Heart right ventricle (tissue), 16 donors: ENCODE measurements at places on chromosomes 12 and 14. TPM values are rescaled to one million over a fixed set of nuclear protein-coding genes. Genes with fewer than 3 reads are reported as not detected.
A peak's percentile ranks its signal among the peaks of the same experiment; 100 is the strongest.

Gene TGFB3
- total RNA-seq = 21.4 TPM

Gene LDHB
- total RNA-seq = 2,603 TPM

Gene BDKRB1
- not detected for total RNA-seq

Gene ESRRB
- total RNA-seq = 3.4 TPM

Gene PPFIA2
- 0.35 TPM for total RNA-seq

- H3K4me1 ChIP-seq = no peaks in the 10 kb centered on the region
- H3K4me3 ChIP-seq = no peak overlapping the region
- no peak for DNase-seq
- H3K27me3 ChIP-seq = no peaks in the 10 kb centered on the region
These were observed 1154.6 kb downstream of the GALC start for GRCh38 chr14:86838363-86838762.

- DNase-seq = no peak
- peak overlapping the region; percentile 89 for H3K27ac ChIP-seq
- peaks cover 83% of the 10 kb centered on the region for H3K4me1 ChIP-seq
- H3K36me3 ChIP-seq = no peaks in the 10 kb centered on the region
- no peaks in the 10 kb centered on the region for H3K27me3 ChIP-seq
These were observed 4.0 kb downstream of the VPS37B start for GRCh38 chr12:122891661-122892525.

- peak overlapping the region; percentile 40 for H3K27ac ChIP-seq
- no peaks in the 10 kb centered on the region for H3K36me3 ChIP-seq
- H3K4me1 ChIP-seq = peaks cover 35% of the 10 kb centered on the region
- peak; percentile 78 for DNase-seq
These were observed 91.1 kb downstream of the IRF2BPL start for GRCh38 chr14:76937181-76938091.

DNA sequence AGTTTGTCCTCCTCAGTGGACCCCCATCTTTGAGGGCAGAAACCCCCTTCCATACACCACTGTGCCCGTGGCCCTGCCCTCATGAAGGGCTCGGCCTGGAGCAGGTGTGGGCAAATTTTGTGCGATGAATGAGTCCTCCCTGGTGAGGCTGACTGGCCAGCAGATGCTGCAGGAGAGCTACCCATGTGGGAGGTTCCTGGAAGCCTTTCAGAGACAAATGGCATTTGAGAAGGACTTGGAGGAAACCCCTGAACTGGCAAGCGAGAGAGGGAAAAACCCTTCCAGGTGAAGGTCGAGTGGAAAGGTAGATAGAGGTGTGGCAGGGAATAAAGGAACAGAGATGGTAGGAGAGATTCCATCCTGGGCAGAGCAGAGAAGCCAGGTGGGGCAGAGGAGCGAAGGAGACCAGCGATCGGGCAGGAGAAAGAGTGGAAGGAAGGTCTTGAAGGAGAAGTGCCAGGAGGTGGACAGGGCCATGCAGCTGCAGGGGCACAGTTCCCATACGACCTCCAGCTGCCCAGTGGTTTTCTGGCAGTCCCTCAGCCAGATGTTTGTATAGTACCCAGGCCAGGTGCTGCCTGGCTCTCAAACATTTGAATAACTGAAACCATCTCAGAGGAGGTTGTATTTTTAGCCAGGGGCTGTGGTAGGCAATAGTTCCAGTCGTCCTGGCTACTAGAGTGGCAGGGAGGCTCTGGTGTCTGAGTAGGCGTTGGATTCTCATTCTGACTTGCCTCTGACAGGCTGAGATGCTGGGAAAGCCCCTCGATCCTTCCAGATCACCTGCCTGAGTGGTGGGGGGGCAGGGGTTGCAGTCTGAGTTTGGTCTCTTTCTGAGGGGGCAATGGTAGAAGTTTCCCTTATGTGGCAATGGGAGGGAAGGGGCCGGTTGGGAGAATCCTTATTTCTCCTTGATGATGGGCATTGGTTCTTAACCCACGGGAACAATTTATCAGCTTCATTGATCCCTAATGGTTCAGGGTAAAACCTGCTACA lies 40.1 kb downstream of the FBXL14 start:
- DNase-seq = no peak
- H3K4me1 ChIP-seq = no peaks in the 10 kb centered on the region

GRCh38 chr12:68375756-68376695 lies 43.9 kb upstream of the MDM1 start:
- no peak overlapping the region for H3K27ac ChIP-seq
- peaks cover 16% of the 10 kb centered on the region for H3K4me1 ChIP-seq
- DNase-seq = no peak
- H3K36me3 ChIP-seq = no peaks in the 10 kb centered on the region
- H3K27me3 ChIP-seq = no peaks in the 10 kb centered on the region

DNA sequence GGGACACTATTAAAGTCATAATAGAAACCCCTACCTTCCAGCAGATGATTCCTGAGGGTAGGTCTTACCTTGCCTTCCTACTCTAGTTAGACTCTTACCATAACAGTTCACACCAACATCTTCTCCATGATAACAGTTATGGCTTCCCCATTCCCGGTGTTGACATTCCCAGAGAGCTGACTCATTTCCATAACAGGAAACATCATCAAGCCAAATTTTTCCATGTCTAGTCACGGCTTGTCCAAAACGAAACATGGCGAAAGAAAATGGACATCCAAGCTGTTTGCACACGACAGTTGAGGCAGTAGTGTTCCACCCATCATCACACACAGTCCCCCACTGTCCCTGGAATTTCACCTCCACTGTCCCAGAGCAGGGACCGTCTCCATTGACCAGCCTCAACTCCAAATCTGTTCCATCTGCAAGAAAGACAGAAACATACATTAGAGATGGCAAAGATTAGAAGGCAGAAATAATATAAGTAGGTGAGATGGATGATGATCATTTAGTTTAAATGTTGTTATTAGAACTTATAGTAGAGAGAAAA lies 10.6 kb downstream of the CD163L1 start:
- H3K27me3 ChIP-seq = no peaks in the 10 kb centered on the region
- no peak overlapping the region for H3K4me3 ChIP-seq
- no peak for DNase-seq

DNA sequence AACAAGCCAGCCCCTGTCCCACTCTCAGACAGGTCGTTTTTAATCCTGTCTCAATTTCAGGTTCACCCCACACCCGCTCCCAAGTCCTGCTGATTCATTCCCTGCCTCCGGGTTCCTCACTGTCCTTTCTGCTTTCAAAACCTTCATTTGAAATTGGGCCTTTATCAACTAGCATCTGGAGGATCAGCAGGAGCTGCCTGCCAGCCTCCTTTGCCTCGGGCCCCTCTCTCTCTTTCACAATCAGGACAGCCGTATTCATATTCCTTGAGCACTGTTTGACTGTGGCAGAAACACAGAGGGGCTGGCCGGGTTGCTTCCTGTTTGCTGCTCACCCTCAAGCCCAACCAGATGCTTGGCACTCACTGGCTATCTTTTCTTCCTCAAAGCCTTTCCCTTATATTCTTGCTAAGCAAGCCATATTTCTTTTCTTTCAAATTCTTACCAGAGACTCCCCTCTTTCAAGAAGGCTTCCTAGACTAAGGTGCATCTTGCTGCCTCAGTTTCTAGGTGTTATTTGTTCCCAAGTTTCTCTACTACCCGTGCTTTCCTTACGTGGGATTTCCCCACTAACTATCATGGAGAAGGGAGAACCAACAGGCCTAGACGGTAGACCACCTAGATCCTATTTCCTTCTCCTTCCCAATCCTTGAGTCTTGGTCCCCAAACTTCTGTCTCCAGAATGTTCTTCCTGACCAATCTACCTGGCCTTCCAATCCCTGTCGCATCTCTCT lies 3.0 kb downstream of the GALNT6 start:
- H3K36me3 ChIP-seq = no peaks in the 10 kb centered on the region
- peaks cover 18% of the 10 kb centered on the region for H3K27me3 ChIP-seq
- H3K4me1 ChIP-seq = peaks cover 17% of the 10 kb centered on the region
- no peak overlapping the region for H3K4me3 ChIP-seq
- peak; percentile 14 for DNase-seq

DNA sequence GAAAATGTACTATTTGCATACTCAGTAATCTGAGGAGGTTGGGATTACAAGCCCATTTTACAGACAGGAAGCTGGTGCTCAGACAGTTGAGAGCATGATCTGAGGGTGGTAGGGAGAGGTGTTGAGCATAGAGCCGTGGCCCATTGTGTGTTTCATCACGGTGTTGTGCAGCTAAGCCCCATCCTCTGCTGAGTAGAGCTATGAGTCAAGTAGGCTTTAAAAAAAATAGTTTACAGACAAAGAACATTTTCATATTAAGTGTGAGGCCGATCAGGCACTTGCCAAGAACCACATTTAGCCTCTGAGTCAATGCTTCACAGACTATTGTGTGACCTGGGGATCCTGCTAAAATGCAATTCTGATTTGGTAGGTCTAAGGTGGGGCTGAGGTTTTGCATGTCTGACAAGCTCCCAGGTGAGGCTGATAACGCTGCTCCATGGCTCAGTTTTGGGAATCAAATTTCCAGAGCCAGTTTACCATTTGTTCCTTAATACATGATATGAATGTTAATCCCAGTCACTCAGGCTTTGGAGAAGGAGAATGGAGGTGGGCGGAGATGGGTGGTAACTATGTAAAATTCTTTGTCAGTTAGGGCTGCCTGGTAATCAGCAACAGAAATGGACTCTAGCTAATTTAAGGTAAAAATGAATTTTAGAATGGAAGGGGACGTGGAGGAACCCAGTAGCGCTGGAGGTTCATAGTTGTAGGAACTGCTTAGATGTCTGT lies 22.2 kb downstream of the ZNF664 start:
- H3K4me1 ChIP-seq = peaks cover 67% of the 10 kb centered on the region
- no peak overlapping the region for H3K4me3 ChIP-seq
- no peaks in the 10 kb centered on the region for H3K27me3 ChIP-seq
- DNase-seq = no peak
